ENCODE measurements at places on chromosomes 3 and 15.

- no peak for DNase-seq
Observed at GRCh38 chr3:113783980-113784379, 37.1 kb downstream of the ATP6V1A start.

GRCh38 chr3:138344754-138345153, 3.6 kb upstream of the MRAS start:
- no peak for DNase-seq

GRCh38 chr15:94894056-94894455, 662.7 kb downstream of the MCTP2 start:
- DNase-seq: no peak

- no peak for DNase-seq
Observed at GRCh38 chr3:112090887-112091586, 4.8 kb downstream of the C3orf52 start.

- DNase-seq: no peak
Observed at GRCh38 chr15:37098468-37099318, 1.7 kb downstream of the MEIS2 start.

GRCh38 chr3:32383136-32383711, 8.4 kb upstream of the CMTM7 start:
- no peak for DNase-seq

GRCh38 chr3:20173844-20174410, 12.1 kb downstream of the SGO1 start:
- DNase-seq: no peak

GRCh38 chr3:53274938-53275605, 19.2 kb upstream of the TKT start:
- no peak for DNase-seq

- no peak for DNase-seq
Observed at GRCh38 chr3:9072667-9073009, 109.4 kb upstream of the RAD18 start.

GRCh38 chr3:176514297-176514696, 683.0 kb downstream of the TBL1XR1 start:
- DNase-seq: no peak

DNA sequence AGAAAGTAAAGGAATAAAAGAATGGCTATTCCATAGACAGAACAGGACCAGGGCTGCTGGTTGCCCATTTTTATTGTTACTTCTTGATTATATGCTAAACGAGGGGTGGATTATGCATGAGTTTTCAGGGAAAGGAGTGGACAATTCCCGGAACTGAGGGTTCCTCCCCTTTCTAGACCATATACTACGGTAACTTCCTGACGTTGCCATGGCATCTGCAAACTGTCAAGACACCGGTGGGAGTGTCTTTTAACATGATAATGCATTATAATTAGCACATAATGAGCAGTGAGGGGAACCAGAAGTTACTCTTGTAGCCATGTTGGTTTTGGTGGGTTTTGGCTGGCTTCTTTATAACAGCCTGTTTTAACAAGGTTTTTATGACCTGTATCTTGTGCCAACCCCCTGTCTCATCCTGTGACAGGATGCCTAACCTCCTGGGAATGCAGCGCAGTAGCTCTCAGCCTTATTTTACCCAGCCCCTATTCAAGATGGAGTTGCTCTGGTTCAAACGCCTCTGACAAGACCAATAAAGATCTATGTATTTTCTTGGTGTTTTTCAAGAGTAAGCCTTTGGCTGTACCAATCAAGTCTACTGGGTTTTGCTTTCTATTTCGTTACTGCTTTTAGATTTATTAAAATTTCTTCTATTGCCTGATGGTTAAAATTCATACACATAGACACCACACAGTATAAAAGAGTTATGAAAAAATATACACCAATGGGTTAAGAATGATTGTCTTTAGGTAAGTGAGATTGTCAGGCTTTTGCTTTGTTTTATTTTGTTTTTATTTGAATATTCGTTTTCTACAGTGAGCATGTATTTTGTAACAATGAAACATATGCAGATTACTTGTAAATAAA, 37.4 kb upstream of the CTDSPL start:
- DNase-seq: no peak

DNA sequence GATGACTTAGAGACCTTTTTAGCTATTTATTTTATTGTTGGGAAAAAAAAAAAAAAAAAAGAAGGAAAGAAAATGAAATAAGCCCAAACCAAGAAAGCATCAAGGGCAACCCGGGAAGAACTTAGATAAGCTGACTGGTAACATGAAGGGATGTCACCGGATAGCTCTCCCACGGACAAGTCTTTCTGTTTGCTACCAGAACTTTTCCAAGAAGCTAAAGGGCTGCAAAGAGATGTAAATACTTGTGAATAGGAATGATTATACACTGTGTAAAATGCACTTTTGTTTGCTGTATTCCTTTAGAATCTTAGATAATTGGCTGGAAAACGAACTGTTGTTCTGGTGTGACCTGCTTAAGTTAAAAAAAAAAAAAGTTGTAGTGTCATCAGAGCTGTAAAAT, 2.8 kb downstream of the FOXB1 start:
- no peak for DNase-seq

- no peak for DNase-seq
Observed at GRCh38 chr3:37154668-37155314, 19.6 kb downstream of the LRRFIP2 start.

- no peak for DNase-seq
Observed at GRCh38 chr15:69648775-69649735, 196.4 kb downstream of the RPLP1 start.

Measured in T follicular helper cell (primary cell).